ENCODE measurements at places on chromosomes 3 and 15.

- no peak for DNase-seq
Measured at GRCh38 chr15:51390966-51391422, 49.5 kb downstream of the GLDN start.

DNA sequence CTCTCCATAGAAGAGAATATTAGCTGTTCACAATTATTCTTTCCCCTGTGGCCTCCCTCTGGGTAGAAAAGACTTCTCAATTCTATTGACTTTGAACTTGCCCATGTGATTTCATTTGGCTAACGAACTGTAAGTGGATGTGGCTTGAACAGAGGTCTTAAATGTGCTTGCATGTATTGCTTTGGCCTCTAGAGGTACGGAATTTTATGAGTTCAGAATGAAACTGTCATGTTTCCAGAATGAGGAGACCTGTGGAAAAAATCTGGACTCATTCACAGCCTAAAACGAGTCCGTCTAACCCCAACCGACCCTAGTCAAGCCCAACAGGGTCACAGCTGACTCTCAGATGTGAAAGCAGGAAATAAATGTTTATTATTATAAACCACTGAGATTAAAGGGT, 596.7 kb upstream of the UBE2E2 start:
- no peak for DNase-seq

DNA sequence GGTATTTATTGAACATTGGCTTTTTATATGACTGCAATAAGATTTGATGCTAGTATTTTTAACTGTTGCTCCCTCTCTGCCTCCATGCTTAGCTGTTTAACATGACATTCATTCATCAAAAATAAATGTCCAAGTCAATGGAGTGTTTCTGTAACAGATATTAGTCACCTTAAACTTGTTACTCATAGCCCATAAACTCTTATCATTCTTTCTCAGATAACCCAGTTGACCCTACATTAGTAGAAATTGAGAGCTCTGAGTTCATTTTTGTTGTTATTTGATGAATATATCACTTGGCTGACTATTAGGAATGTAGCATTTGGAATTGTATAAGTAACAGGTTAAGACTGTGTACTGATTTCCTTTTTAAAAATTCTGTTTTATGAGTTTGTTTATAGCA, 201.1 kb downstream of the UBE2E2 start:
- no peak for DNase-seq

DNA sequence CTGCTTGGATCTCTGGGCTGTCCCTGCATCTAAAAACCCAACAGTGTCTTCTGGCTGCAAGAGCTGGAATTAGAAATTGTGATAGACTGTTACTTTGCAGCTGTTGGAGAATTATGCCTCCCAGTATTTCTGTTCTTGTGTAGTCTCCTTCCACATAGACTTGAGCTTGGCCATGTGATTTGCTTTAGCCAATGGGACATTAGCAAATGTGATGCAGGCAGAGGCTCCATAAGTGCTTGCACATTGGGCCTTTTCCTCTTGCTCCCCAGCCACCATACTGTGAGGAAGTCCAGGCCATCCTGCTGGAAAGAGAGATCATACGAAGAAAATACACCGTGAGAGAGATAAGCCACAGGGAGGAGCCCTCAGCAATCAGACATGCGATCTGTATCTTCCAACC, 33.8 kb upstream of the RASGRF1 start:
- DNase-seq = no peak

DNA sequence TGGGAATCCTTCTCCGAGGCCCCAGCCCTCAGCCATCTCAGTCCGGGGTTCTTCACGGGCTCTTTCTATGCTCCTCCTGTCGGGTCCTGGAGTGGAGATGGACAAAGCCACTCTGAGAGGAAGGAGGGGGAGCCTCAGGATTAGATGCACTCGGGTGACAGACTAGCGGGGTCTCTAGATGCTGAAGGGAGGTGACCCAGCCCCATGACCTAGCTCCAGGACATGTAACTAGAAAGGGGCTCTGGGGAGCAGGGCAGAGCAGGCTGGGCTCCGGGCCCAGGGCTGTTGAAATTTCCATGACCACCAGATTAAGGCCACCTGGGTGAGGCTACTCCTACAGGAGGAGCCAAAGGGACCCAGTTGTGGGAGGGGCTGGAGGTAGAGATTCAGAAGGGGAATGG, 14.8 kb upstream of the SKIC8 start:
- DNase-seq = no peak

GRCh38 chr15:66879531-66880368, 177.7 kb downstream of the SMAD6 start:
- no peak for DNase-seq

DNA sequence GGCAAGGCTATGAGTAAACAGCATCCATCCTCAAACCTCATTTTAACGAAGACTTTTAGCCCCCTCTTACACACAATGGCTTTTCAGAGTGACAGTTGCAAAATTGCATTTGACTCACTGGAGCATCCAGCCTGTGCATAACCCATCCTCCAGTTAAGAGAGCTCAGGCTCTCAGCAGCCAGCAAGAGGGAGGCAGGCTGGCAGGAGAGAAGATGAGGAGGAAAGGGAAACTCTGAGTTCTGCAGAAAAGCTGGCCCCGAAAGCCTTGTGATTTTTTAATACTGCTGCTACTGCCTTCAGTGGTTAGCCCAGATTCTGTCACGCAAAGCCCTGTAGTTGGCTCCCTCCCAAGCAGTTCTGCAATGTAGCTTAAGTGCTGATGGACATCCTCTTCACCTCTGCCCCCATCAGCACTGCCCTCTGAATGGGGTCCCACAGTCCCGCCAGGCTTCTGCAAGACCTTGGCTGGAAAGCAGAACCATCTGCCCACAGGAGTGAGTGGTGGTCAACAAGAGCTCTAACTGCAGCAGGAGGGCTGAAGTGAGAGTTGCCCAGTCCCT, 371.3 kb downstream of the EPHB1 start:
- DNase-seq = no peak

DNA sequence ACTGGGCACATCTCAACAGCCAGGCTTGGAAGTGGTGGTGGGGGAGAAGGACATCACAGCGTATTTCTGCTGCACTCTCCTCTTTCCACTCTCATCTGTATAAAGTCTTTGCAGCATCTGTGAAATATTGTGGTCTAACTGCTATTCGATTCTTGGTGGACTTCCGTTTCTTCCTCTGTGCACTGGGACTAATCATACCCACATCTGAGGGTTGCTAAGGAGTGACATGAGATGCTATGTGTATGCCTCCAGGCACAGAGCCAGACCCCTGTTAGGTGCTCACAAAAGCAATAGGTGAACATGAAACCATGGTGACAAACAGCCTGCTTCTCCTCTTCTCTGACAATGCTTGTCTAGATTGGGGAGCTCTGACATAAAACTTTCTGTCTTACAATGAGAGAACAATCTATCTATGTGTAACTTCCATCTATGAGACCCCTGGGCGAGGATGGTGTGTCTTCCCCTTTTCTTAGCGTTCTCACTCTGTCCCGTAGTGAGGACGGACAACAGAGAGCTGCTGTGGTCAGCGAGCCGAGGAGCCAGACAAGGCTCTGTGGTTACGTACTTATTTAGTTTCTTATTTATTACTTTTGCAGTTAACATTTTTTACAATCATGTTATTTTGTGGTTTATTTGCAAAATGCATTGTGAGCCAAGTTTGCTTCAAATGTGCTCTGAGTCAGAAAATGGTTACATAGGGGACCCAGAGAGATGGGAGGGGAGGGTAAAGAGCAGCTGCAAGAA, 196.7 kb upstream of the TPRG1 start:
- no peak for DNase-seq

GRCh38 chr15:31145271-31145911, 43.9 kb upstream of the TRPM1 start:
- no peak for DNase-seq

GRCh38 chr15:63044077-63044644, 1.6 kb downstream of the TPM1 start:
- no peak for DNase-seq

DNA sequence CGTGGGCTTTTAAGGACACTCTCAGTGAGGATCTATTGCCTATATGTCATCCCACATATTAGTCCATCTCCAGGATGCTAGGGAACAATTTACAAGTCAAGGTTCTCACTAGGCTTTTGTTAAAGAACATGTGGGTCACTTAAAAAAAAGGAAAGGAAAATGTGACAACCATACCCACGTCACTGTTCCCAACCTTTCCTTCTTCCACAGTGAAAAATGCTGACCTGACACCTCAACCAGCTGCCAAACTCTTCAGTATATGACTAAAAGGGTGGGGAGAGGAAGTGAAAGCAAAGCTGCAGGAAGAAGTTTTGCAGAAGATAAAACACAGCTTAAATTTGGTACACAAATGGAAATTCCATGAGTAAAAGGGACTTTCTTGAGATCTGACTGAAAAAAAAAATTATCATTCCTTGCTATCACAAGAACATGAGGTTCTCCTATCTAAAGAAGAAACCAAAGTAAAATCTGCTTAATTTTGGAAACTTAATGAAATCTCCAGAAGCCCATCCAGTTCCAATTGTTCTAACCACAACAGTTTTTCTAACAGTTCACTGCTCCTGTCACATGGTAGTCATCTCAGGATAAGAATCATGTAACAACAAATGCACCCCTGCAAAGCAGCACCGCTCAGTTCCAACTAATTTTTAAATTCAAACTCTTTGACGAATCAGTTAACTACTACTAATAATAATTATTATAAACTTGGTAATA, 117.0 kb upstream of the TSPAN3 start:
- DNase-seq = no peak

DNA sequence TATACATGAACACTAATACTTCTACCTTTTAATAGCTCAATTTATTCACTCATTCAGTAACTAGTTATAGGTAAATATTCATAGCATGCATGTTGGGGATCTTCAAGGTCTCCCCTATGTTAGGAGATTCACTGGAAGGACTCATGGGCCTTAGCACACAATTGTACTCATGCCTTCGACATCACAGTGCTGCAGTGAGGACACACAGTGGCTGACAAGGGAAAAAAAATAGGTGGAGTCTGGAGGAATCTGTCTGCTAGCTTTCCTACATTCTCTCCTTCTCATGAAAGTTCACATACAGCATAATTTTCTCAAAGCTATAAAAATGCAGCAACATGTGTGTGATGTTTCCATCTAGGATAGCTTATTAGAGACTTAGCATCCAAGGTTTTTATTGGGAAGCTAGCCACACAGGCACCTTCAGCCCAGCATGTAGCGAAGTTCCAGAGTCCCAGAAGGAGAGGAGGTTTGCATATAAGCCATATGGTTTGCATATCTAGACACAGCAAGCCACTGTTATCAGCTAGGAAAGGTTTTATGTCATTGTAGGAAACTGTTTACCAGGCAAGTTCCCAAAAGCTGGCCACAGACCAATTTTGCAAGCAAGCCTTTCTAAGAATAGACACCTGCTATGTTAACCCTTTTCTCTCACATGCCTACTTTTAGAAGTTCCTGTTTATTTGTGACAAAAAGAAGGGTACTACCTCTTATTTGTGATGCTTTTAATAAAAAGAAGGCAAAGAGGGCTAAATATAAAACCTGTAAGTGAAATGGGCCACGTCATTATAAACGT, 46.4 kb downstream of the MORC1 start:
- DNase-seq = no peak

DNA sequence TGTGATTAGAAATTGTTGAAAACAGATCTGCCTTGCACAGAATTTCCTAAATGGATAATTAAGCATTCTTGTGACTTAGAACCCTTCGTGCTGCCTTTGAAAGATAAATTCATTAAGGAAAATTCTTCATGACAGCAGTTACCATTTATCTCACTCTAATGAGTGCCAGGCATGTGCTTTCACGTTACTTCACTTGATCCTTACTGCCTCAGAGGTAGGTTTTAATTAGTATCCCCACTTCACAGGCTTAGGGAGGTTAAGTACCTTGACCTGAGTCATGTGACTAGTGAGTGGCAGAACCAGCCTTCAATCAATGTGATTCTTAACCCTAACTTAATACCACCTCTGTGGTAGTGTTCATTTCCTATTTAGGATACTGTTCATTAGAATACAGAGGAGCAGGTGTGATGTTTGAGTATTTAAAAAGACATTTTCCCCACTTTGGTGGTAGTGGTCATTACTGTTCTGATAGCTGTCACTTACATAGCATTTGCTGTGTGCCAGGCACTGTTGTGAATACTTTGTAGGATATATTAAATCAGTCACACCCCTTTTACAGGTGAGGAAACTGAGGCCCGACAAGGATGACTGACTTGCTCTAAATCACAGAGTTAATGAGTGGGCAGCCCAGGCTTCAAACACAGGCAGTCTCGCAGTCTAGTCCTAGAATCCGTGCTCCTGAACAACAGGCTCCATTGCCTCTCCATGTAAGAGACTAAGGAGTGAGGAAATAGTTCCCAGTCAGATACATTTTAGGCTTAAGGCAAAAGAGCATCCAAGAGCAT, 57.9 kb downstream of the RLBP1 start:
- DNase-seq = no peak

- DNase-seq = no peak
Measured at GRCh38 chr3:13617981-13618380, 69.1 kb downstream of the FBLN2 start.

DNA sequence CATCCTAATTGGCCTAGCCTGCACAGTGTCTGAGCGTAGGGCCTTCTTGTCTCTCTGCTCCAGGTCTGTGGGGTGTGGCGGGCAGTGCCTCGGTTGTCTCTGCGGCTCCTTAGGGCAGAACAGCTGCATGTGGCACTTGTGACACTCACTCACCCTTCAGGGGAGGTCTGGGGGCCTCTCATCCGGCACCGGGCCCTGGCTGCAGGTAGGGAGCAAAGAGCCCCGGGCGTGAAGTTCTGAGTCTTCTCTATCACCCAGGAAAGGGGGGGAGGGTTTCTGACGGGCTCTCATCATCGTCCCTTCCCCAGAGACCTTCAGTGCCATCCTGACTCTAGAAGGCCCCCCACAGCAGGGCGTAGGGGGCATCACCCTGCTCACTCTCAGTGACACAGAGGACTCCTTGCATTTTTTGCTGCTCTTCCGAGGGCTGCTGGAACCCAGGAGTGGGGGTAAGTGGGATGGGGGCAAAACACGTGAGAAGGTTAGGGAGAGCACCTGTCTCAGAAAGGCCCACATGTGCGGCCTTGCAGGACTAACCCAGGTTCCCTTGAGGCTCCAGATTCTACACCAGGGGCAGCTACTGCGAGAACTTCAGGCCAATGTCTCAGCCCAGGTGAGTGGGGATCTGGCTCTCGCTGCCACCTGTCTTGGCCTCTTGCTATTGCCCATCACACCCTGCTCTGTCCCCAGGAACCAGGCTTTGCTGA, 2.6 kb downstream of the CHRD start:
- DNase-seq = no peak

DNA sequence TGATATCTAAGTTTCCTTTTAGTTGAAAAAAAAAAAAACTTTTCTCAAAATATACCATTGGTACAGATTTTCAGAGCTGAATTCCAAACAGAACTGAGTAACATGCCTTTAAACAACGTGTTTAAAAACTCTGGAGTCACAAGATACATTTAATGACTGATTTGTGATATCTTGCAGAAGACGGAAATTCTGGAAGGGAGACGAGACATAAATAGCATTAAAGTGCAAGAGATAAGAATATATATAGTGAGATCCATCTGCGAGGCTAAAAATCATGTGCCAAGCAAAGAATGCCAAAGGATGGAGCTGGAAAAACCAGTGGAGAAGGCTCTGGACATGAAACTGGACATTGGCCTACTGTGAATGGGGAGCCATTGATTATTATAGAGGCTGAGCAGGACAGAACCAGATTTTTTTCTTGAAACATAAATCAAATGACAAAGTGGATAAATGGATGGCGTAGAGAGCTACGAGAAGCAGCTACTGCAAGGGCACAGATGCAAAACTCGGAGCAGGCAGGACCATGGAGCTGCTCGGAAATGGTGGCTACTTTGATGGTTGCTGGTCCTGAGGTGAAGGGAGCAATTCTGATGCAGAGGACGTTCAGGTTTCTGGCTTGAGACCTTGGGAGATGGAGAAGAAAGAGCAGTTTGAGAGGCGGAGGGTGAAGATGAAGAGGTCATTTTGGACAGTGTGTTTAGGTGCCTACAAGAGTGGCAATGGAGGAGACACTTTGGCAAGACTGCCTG, 88.8 kb downstream of the CPN2 start:
- DNase-seq = no peak

GRCh38 chr3:25350725-25351114, 77.3 kb upstream of the RARB start:
- no peak for DNase-seq

Data from activated T-cell treated with anti-CD3 and anti-CD28 coated beads for 1 hour (primary cell).